NCI-H1105 treated with DMSO at 0.1 percent for 48 hours (cell line): ENCODE measurements at places on chromosomes 4 and X.

- DNase-seq, result no peak
These were observed 82.6 kb upstream of the BRS3 start for GRCh38 chrX:136405126-136405525.

- no peak for DNase-seq
These were observed 79.2 kb downstream of the F11 start for GRCh38 chr4:186345184-186345583.

DNA sequence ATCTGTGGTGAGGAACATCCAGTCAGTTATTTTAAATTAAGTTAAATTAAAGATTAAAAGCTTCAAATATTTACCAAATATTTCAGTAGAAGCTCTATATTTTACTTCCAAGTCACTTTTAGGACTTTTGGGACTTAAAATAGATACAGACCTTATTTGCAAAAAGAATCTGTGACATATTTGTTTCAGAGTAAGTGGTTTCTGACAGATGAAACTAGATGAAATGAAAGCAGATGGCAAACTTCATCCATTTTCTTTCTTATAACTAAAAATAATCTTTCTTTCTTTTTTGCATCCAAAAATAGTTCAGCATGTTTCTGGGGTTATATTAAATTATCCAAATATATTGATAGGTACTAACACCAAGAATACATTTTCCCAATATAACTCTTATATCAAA lies 6.6 kb upstream of the UTP3 start:
- no peak for DNase-seq

DNA sequence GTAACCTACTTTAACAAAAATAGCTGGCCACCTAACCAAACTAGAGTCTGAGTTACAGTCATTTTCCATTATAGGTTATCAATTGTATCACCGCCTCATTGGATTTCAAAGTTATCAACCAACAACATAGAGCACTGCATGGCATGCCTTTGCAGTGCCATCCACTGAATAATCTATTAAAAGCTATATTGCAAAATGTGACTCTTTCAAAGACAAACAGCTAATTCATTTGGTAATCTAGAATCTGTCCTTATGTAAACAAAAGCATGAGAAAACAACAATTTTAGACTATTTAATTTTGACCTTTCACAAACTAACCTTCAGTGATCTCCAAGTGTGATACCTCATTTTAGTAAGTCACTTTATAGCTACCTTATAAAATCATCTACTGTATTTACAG lies 144.2 kb upstream of the SH3RF1 start:
- no peak for DNase-seq

DNA sequence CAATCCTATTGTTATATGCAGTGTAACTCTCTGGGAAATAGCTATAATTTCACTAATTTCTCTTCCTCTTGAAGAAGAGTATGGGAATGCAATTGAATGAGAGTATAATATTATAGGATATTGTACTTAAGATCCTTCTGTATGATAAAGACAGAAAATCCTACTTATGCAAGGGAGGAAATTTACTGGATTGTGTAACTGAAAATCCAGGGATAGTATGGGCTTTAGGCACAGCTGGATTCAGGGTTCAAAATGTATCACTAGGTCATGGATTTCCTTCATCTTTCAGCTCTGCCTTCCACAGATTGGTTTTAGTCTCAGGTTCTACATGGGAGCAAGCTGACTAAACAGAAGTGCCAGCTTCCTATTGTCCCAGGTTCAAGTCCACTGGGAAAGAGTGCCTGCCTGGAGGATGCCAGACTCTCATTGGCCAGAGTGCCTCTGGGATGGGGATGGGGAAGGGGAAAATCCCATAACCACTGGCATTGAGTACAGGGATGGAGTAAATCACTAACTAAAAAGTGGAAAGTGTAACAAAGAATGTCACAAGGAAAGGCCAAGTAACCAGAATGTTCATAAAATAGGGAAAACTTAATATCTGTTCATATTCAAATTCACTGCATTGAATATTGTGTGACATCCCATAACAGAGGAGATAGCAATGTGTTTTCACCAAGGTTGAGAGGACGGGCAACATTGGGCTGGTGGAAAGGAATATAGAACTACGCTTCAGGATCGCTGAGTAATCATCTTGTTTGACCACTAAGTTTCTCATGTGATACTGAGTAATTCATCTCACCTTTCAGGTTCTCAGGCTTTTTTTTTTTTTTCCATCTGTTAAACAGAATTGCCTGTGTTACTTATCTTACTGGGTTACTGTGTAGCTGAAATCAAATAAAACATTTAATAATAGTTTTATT lies 75.7 kb downstream of the ANXA3 start:
- DNase-seq, result no peak

- no peak for DNase-seq
These were observed 56.7 kb downstream of the FNIP2 start for GRCh38 chr4:158825433-158826036.

DNA sequence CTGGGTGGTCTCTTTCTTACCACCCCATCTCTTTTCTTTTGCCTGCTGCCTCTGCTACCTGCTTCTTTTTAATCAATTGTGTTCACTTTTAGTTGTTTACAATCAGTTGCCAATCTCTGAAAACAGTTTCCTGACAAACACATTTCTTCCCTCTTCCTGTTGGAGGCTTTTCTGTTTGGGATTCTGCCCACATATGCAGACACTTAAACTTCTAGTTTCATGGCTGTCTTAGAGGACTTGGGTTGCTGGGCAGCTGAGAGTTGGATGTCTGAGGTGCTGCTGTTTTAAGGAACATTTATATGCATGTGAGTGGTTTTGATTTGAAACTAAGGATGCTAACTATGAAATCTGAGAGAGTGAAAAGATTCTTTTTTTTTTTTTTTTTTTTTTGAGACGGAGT lies 112.3 kb upstream of the LIMCH1 start:
- no peak for DNase-seq

- no peak for DNase-seq
These were observed 16.7 kb upstream of the GBA3 start for GRCh38 chr4:22676063-22676462.

DNA sequence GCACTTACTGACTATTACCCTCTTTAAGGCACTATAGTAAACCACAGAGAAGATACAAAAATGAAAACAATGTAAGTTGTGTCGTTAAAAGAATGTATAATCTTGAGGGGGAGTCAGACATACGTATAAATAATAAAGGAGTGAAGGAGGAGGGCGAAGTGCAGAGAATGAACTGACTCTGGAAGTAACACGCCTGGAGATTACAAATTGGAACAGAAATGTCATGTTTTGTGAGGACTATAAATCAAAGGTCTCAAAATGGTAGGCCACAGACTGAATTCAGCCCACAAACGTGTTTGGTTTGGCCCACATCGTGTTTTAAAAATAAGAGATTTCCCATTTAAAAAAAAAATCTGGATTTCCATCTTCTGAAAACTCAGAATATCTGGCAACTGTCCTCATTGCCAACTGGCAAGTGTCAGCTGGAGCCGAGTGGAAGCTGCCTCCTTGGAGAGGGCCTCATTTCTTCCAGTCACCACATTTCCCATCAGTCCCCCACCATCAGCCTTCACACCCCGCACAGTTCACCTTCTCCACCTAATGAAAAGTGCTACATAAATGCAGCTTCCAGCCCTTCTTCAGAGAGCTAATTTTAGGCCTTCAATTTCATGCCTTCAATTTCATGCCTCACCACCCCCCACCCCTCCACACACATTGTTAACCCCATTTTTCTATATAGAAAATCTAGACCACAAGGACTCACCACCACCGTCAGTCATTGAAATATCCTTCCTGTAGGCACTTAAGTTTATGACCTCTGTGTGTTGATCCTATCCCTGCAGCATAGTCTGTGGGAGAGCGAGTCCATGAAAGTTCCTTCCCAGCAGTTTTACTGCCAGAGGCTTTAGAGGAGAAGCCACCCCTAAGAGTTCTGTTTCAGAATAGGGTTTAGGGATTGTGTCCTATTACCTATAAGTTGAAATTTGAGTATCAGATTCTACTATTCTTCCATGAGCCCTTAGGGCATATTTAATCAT lies 32.0 kb upstream of the COL25A1 start:
- DNase-seq, result no peak

DNA sequence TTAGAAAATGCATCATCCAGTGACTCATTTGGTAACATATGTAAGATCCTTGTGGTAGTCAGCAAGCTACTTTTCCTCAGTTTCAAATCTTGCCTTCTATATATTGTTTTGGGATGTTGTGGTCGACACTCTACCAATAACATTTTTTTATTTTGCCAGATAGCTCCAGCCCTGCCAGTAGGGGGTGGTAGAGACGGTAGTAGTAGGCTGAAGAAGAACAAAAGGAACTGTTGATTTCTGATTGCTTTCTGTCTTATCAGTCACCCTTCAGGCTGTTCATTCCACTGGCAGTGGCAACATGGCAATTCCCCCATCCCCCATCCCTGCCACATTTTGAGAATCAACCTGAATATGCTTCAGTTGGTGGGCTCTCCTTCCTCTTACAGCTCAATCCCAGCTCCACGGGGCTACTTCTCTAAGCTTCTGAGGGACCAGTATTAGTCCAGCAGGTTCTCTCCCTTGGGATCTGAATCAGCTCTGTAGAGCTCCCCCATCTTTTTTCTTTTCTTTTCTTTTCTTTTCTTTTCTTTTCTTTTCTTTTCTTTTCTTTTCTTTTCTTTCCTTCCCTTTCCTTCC lies 171.5 kb upstream of the VEGFC start:
- no peak for DNase-seq

- DNase-seq, result no peak
These were observed 2.0 kb downstream of the GPC3 start for GRCh38 chrX:133983256-133983973.

GRCh38 chr4:173231916-173232315 lies 63.3 kb downstream of the GALNT7 start:
- DNase-seq, result no peak

DNA sequence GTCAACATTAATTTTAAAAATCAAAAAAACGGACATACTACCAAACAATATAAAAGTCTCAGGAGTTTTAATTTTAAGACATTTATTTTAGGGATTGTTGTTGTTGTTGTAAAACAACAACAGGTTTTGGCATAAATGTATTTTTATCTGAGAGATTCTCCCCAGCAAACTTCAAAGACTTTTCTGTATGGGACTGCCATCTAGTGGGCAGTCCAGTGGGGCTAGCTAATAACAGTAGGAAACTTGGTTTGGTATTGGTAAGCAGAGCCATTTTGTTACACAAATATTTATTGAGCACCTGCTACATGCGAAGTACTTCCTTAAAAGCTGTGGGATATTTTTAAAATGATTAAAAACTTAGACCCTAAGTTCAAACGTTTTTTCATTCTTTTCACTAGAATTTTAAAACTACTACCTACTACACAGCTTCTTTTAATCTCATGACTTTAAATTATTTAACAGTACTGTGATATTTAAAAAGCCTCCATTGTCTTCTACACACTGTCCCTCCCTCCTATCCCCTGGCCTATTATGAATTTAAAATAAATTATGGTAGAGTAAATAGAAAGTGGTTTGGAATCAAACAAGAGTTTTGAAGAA lies 1028.4 kb upstream of the INTU start:
- no peak for DNase-seq
